DMS79 treated with DMSO at 0.1 percent for 48 hours (cell line): ENCODE measurements at places on chromosomes 16 and 17.

DNA sequence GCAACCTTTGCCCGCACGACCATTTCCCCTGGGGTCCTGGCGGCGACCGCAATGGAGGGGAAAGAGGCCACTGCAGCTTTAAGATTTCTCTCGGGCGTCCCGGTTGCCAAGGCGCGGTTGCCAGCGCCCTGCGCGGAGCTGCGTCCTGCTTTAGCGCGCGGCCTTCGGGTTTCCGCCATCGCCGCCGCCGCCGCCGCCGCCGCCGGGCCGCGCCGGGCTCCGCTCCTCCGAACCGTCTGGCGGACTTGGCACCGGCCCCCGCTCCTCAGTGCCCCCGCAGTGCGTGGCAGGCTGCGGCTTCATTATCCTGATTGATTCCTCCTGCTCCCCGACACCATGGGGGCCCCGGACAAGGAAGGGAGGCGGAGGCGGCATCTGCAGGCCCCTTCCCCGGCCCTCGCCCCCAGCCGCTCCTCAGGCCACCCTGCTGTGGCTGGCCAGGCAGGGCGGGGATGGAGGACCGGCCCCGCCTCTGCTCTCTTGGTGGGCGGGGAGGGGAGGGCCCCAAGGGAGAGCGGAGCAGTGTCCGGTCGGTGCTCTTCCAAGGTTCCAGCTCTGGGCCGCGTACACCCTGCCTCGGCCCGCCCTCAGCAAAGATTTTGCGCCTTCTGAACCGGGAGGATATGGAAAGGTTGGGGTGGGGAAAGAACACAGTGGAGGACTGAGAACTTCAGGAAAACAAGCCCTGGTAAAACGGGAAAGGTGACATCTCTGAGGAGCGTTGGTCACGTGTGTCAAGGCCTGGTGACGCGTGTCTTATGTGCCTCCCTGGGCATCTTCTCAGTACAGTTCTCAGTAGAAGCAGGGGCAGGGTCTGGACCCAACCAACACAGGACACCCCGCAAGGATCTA, 34.0 kb downstream of the NEUROD2 start:
- peak; percentile 44 for DNase-seq

DNA sequence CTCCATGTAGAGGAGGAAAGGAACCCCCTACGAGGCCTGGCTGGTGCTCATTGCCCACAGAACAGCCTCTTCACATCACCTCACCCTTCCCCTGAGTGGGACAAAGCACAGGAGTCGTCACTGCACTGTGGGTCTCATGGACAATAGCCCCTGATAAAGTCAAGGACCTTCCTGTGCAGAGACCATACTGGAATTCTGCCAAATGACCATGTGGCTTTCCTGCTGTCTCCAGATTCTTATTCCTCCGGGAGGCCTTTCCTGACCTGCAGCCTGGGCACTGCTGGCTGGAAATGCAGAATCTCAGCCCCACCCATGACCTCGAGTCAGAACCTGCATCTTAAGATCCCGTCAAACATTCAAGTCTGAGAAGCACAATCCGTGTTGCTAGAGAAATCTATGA, 60.5 kb upstream of the ERN1 start:
- DNase-seq: peak; percentile 12

DNA sequence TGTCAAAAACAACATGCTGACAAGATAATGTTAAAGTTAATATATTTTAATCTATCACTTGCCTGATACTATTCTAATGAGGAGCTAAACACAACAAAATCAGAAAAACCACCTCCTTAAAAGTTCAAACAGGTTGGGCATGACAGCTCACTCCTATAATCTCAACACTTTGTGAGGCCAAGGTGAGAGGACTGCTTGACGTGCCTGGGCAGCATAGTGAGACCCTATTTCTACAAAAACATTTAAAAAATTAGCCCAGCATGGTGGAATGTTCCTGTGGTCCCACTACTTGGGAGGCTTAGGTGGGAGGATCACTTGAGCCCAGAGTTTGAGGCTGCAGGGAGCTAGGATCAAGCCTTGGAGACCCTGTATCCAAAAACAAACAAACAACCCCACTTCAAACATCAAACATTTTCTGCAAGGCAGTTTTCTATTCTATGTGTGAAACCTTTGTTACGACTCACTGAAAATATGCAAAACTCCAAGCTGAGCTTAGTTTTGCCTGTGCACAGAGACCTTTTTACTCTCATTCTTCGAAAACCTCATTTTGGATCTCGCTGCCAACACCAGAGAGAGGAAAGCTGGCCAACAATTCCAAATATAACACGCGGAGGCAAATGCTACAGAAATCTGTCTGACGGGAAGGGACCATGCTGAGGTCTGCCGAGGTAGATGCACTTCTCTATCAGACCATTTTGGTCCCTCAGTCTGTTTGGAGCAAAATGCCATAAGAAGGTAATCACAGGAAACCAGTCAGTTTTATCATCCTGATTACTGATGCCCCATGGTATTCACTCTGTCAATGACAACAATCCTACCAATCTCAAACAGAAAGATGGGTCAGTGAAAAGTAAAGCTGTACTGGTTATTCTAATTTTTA, 6.2 kb downstream of the PHF12 start:
- no peak for DNase-seq

- no peak for DNase-seq
These were observed 11.5 kb upstream of the UMOD start for GRCh38 chr16:20364051-20364450.
